ENCODE measurements at places on chromosomes 7 and 10. TPM values are rescaled to one million over a fixed set of nuclear protein-coding genes. Genes with fewer than 3 reads are reported as not detected.

DNA sequence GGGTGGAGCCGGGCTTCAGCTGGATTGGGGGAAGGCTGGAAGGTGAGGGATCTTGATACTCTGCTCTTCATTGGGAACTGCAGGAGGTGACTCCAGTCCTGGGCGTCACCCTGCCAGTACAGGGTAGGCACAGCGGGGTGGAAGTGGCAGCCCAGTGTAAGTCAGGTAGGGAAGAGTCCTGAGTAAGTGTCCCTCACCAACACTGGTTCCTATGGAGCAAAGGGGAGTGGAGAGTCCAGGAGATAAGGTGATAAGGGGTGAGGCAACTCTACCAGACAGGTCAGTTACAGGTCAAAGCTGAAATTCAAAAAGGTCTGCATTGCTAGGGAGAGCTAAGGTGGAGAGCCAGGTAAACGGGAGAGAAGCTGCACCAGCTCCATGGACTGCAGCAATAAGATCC is 145.6 kb upstream of the NFE2L3 start:
- DNase-seq, result no peak

- no peak for DNase-seq
These were observed 631 bp downstream of the SUPV3L1 start for GRCh38 chr10:69180525-69181204.

DNA sequence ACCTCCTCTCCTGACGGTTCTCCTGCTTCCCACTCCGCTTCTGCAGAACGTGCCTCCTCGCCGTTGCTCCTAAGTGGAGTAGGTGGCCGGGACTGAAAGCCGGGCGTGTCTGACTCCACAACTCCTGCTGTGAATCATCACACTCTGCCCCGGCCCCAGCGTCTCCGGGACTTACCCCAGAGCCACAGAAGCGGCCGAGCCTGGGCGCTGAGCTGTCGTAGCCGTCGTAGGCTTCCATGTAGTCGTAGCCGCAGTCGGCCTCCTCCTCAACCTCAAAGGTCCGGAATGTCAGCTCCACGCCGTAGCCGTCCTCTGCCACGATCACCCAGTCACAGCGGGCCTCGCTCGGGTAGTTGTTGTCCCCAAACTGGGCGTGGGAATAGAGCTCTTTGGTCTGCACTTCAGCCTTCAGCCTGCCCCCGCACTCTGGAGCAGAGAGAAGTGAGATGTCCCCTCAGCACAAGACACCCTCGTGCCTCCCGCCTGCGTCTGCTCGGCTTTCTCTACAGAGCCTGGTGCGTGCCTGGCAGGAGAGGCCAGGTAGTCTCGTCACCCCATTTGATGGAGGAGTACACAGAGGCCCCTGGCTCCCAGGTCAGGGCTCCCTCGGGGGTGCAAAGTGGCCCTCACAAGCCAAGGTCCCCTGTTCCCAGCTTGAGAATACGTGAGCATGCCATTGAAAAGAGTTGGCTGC is 11.2 kb upstream of the OPALIN start:
- DNase-seq, result no peak

- DNase-seq, result no peak
These were observed 67.8 kb downstream of the MGMT start for GRCh38 chr10:129534826-129535225.

HSPA12A gene
- 7.9 TPM for polyA plus RNA-seq

STRIP2 gene
- polyA plus RNA-seq, result not detected

GRCh38 chr7:75961218-75961617 is 33.2 kb downstream of the TMEM120A start:
- no peak for DNase-seq

DNA sequence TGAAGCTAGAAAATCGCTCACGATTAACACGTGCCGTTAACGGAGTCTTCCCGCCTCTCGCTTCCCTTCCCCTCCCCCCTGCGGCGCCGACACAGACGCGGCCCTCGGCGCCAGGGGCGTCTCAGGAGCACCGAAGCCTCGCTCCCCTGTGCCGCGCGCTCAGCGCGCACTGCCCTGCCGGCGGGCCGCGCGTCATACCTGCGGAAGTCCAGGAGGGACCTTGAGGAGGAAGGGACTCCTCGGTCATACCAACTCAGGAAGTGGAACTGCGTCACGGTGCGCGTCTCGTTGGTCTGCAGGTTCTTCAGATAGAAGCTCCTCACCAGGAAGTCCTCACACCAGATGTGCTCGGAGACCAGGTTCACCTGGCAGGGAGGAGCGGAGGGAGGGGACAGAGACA is 239.6 kb downstream of the DNAJB6 start:
- DNase-seq, result no peak

- no peak for DNase-seq
These were observed 5.0 kb upstream of the ATP6V0E2 start for GRCh38 chr7:149868623-149869290.

CCSER2 gene
- polyA plus RNA-seq, result 59.1 TPM

- DNase-seq, result no peak
These were observed 14.6 kb downstream of the PPIF start for GRCh38 chr10:79361726-79362397.

Measured in muscle of arm (tissue), 14 donors.